ENCODE measurements at places on chromosomes 12 and 14.

GRCh38 chr12:110109037-110109836 lies 14.9 kb upstream of the IFT81 start:
- no peak for DNase-seq

- DNase-seq = no peak
Measured at GRCh38 chr12:65653321-65653720, 171.0 kb upstream of the HMGA2 start.

DNA sequence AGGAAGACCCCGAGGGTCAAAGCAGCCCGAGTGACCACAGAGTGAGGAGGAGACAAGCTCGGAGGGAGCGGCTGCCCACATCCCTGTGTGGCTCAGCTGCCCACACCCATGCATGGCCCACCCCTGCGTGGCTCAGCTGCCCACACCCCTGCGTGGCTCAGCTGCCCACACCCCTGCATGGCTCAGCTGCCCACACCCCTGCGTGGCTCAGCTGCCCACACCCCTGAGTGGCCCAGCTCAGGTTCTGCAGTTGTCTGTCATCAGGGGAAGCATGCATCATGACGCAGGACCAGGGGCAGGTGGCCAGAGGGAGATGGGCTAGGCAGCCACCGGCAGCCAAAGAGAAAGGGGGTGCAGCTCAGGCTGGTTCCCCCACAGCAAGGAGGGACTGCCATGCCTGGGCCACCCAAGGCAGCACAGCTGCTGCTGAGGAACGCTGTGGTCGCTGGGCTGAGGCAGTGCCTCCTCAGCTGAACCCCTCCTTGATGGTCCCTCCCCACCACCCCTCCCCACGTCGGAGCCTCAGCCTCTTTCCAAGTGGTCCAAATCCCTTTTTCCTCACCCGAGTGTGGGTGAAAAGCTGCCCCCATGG lies 33.3 kb upstream of the NUDT14 start:
- DNase-seq = no peak

DNA sequence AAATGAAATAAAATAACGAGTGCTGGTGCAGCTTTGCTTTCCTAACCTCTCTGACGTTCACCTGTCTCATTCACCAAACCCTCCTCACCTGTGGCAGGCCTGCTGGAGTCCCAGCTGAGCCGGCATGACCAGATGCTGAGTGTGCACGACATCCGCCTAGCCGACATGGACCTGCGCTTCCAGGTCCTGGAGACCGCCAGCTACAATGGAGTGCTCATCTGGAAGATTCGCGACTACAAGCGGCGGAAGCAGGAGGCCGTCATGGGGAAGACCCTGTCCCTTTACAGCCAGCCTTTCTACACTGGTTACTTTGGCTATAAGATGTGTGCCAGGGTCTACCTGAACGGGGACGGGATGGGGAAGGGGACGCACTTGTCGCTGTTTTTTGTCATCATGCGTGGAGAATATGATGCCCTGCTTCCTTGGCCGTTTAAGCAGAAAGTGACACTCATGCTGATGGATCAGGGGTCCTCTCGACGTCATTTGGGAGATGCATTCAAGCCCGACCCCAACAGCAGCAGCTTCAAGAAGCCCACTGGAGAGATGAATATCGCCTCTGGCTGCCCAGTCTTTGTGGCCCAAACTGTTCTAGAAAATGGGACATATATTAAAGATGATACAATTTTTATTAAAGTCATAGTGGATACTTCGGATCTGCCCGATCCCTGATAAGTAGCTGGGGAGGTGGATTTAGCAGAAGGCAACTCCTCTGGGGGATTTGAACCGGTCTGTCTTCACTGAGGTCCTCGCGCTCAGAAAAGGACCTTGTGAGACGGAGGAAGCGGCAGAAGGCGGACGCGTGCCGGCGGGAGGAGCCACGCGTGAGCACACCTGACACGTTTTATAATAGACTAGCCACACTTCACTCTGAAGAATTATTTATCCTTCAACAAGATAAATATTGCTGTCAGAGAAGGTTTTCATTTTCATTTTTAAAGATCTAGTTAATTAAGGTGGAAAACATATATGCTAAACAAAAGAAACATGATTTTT lies 17.1 kb upstream of the AMN start:
- DNase-seq = no peak

DNA sequence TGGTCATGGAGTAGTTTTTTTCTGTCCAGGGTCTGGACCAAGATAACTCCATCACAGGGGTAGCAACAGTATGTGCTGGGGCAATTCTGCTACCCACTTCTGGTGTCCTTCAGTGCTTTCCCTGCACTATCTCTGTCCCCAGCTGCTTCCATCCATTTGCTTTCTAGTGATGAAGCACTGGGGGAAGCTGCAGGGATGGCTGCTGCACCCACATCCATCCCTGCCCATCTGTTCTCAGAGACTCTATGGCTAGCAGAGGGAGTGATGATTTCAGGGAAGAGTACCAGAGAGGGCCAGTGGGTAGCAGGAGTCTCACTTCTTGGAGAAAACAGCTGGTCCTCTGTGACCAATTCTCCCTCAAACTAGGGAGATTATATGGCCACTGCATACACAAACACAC lies 44.1 kb downstream of the ETV6 start:
- DNase-seq = no peak

GRCh38 chr12:48414021-48414420 lies 58.3 kb upstream of the ANP32D start:
- no peak for DNase-seq

GRCh38 chr14:63659726-63660125 lies 18.1 kb upstream of the WDR89 start:
- no peak for DNase-seq

DNA sequence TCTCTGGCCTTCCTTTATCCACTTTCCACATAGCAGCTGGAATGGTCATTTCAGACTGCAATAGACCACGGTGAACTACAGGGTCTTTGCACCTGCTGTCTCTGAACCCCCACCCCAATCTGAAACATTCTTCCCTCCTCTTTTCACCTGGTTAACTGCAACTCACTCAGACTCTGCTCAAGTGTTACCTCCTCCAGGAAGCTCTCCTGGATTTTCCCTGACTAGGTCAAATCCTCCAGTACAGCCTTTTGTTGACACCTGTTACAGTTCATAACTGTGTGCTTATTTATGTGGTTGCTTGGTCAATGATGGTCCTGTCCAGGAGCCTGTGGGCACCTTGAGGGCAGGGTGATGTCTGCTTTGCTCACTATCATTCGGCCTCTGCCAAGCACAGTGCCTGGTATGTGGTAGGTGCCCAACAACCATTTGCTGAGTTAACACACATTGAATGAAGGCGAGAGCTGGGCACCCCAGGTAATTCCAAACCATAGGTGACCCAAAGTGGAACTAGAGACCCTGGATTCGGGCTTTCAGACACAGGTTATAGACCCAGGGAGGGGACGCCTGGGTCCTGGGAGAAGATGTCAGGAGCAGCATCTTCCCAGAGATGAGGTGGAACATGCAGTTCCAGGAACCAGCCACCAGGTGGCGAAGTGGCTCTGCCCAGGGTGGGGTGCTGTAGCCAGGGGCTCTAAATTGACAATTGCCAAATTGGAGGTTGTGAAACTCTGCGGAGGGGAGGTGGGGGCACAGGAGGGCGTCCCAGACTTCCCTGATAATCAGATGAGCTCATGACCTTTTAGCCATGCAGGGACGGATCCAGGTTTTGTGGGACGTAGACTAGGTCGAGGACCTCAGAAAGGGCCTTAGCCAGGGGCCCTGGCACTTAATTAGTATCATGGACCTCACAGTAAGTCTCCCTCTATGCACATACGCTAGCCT lies 28.1 kb downstream of the TRPV4 start:
- DNase-seq = no peak

- DNase-seq = no peak
Measured at GRCh38 chr14:75150150-75150549, 23.3 kb upstream of the NEK9 start.

GRCh38 chr12:100799770-100800169 lies 5.2 kb downstream of the ANO4 start:
- no peak for DNase-seq

GRCh38 chr12:79119796-79120195 lies 255.2 kb downstream of the SYT1 start:
- DNase-seq = no peak

DNA sequence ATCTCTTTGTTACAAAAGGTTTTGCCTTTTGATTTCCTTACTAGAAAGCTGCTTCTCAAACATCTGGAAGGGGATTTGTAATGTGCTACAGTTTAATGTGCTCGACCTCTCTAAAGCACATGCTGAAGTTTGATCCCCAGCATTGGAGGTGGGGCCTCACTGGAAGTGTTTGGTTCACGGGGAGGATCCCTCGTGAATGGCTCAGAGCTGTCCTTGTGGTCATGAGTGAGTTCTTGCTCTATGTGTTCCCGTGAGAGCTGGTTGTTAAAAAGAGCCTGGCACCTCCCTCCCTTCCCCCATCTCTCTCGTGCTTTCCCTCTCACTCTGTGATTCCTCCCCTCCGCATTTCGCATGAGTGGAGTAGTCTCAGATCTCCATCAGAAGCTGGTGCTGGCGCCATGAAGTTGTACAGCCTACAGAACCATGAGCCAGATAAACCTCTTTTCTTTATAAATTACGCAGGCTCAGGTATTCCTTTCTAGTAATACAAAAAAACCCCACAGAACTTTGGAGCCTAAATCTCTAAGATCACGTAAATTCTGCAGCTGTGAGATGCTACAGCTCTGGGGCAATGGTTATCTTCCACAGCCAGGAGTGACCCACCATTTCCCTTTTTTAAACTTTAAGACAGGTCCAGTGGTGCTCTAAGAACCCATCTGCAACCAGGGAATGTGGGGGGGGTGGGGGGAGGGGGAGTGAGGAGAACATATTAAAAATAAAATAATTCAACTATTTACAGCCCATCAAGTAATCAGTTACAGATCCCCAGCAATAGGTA lies 214.4 kb downstream of the FOXN3 start:
- no peak for DNase-seq

DNA sequence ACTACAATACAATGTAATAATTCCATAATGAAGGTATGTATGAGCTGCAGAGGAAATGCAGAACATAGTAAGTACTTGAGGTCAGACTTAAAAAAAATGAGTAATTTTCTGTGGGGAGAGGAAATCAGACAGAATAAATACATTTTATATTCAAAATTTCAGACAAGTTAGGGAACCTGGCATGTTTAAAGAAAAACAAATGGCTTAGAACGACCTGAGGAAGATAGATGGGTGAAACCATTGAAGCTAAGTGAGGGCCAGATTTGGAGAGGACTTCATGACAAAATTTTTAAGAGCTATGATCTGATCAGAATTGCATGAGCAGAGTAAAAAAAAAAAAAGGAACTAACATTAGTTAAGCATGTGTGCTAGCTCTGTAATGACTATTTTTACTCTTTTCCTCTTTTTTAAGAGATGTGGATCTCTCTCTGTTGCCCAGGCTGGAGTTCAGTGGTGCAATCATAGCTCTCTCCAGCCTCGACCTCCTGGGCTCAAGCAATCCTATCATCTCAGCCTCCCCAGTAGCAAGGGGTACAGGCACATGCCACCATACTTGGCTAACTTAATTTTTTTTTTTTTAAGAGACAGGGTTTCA lies 157.6 kb upstream of the PDE3A start:
- DNase-seq = no peak

DNA sequence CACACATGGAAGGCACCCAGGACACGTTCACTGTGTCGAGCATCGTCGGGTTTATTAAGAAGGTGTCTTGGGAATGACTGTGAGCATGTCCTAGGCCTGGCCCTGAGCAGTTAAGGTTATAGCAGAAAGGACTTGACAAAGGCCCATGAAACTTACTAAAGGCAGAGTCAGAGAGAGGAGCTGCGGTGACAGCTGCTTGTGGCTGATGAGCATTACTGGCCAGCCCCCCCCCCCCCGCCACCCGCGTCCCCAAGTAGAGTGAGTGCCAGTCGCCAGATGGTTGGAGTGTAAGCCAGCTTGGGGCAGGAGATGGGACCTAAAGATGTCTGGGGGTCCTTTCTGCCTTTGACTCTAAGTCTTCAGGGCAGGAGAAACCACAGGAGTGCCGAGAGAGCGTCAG lies 169.9 kb downstream of the TSPAN9 start:
- no peak for DNase-seq

- no peak for DNase-seq
Measured at GRCh38 chr12:102365365-102365764, 115.0 kb downstream of the IGF1 start.

DNA sequence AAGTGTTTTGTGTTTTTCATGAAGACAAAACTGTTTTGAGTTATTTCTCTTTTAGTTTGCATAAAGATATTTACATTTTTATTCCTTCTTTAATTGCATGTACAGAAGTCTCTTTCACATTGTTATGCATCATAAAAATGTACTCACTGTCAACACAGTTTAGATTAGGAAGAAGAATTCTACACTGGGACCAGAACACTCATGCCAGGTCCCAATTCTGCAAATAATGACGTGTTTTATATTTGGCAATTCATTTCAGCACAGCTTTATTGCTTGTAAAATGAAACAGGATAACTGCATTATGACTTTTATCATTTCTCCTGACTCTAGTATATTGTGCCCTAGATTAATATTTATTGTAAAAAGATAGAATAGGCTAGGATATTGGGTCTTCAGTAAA lies 369.2 kb downstream of the NAV3 start:
- no peak for DNase-seq

DNA sequence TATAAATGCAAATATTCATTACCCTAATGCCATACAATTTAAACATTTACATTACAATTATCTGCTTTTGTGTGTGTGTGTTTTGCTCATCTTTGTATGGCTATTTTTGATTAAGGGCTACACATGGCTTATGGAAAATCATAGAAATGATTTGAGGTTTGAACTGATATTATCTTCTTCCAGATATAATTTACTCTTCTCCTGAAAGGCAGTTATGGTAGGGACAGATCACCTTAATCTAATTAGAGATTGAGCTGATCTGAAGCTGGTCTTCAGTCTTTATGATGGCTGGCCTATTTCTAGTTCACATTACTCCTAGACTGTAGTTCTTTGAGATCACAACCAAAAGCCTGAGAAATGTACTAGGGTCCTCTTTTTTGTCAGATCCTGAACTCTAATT lies 15.6 kb downstream of the ABHD12B start:
- DNase-seq = no peak

DNA sequence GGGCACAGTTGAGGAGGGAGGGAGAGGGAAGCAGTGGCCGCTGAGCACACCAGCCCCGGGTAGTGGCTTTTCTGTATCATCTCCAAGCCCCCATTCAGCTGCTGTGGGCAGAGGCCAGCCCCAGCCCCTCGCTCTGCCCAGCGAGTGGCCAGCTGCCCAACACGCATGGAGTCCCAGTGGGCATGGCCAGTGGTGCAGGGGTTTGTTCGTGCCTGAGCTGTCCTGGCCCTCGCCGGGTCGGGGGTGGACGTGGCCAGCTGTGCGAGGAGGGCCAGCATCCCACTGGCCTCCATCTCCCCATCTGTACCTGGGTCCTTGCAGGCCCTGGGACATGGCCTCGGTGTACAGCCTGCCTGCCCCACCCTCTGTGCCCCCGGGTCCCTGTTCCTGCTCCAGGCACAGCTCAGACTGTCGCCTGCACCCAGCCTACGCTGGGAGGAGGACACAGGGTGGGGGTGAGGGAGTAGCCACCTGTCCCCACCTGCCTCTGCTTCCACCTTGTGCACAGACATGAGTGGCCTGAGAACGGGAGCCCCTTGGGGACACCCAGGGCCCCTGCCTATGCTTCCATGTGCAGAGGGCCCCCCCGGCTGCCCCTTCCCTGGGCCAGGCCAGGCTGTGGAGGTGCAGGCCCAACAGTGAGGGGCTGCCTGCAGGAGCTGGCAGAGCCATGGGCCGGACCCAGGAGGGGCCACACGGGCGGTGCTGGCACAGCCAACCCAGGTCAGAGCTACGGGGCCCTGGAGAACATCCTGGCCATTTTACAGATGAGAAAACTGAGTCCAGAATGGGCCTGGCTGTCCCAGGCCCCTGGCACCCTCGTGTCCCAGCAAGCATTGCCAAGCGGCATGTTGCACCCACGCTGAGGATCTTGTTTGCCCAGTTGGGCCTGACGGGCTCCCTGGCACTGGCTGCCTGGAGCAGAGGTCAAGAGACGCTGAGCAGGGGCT lies 4.3 kb downstream of the INF2 start:
- no peak for DNase-seq

- peak; percentile 54 for DNase-seq
Measured at GRCh38 chr14:78131616-78132015, 38.6 kb upstream of the NRXN3 start.

Data from vagina (tissue), 2 donors.